ENCODE measurements at places on chromosomes 11 and 22.

DNA sequence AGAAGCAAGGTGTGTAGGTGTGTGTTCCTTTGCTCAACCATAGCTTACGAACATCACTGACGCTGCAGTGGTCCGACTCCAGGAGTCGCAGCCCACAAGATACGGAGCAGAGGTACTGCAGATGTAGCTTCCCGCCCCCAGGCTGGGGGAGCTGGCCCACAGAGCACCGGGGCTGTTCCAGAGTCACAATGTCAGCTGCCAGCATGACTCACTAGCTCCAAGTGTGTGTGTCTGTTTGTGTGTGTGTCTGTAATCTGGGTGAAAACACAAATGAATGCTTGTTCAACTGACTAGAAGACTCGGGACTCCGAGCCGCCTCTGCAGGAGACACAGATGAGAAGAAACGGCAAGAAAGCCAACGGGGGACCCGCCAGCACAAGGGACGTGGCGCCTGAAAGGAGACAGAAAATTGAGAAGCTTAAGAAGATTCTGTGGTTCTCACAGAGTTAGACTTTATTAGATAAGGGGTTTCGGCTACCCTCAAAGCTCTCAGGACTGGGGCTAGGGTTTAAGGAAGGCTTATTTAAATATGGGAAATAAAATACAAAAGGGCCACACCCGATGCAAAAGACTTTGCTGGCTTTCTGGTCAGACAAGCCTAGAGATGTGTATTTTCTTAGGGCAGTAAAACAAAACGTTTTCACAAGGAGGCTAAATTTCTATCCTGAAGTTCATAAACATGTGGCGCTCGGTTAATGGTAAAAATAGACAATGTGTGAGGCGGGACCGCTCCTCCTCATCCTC is 10.7 kb downstream of the VSIG10L2 start:
- no peak for DNase-seq

GRCh38 chr11:77525455-77526091 is 51.7 kb upstream of the PAK1 start:
- no peak for DNase-seq

- DNase-seq: no peak
Observed at GRCh38 chr22:48237466-48238283, 1475.2 kb downstream of the TBC1D22A start.

- DNase-seq: no peak
Observed at GRCh38 chr11:117381481-117382387, 54.1 kb downstream of the CEP164 start.

DNA sequence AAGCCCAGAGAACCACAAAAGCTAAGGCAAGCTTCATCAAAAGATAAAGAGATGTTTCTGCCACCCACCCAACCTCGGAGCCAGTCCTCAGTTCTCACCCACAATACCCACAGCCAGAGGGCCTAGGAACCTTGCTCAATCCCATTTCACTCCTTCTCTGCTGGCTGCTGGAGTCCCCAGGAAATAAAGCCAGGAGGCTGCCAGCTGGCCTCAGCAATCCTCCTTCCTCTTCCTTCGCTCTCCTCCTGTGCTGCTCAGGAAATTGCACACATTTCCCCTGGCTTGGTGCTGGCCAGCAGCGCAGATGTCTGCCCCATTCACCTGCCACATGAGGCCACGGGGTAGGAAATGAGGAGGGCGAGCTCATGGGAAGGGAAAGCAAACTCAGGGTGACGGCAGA is 91.8 kb upstream of the LDLRAD3 start:
- no peak for DNase-seq

DNA sequence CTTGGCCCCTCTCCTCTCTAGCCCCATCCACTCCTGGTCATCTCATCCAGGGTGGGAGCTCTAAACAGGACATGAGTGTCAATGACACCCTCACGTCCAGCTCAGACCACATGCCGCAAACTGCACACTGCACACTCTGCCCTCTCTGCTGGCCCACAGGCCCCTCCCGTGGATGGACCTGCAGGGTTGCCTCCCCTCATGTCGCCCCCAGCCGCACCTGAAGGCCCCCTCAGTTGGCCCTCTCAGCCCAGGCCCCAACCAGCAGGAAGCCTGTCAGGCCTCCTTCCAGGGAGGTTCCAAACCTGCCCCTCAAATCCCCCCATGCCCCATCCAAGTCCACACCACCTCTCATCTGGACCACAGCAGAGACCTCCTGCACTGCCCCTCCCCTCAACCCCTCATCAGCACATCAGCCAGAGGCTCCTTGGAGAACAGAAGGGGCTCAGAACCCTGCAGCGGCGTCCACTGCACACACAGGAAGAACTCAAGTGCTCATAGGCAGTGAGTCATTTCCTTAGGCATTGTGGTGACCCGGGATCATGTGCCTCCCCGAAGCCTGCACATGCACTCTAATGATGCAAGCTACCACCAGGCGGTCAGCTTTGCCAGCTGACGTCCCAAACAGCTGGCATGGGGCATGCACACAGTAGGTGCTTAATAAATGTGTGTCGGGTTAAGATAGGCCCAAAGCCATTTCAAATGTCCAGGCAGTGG is 12.9 kb upstream of the CDKN1C start:
- DNase-seq: peak; percentile 30

DNA sequence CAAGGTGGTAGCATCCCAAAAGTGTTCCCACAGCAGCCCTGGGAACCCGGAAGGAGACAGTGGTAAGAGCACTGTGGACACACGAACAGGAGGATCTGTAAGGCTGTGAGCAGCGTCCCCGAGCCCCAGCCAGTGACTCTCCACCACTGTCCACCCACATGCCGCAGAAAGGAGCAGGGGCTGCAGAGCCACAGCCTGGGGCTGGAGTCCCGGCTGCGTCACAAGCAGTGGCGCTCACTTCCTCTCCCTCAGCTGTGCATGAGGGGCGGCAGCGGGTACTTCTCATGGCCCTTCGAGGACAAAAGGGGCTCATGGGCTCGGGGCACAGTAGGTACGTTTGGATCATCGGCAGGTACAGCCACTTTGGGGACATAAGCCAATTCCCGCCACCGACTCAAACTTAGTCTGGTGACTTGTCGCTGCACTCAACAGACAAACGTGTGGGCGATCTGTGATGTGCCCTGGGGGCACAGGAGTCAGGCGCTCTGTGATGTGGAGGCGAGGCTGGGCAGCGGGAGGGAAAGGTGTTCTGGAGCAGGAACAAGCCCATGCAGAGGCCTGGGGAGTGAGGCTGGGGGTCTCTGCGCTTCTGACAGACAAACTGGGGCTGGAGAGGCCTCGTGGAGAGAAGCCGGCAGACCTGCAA is 68.5 kb downstream of the SCUBE1 start:
- DNase-seq: no peak

DNA sequence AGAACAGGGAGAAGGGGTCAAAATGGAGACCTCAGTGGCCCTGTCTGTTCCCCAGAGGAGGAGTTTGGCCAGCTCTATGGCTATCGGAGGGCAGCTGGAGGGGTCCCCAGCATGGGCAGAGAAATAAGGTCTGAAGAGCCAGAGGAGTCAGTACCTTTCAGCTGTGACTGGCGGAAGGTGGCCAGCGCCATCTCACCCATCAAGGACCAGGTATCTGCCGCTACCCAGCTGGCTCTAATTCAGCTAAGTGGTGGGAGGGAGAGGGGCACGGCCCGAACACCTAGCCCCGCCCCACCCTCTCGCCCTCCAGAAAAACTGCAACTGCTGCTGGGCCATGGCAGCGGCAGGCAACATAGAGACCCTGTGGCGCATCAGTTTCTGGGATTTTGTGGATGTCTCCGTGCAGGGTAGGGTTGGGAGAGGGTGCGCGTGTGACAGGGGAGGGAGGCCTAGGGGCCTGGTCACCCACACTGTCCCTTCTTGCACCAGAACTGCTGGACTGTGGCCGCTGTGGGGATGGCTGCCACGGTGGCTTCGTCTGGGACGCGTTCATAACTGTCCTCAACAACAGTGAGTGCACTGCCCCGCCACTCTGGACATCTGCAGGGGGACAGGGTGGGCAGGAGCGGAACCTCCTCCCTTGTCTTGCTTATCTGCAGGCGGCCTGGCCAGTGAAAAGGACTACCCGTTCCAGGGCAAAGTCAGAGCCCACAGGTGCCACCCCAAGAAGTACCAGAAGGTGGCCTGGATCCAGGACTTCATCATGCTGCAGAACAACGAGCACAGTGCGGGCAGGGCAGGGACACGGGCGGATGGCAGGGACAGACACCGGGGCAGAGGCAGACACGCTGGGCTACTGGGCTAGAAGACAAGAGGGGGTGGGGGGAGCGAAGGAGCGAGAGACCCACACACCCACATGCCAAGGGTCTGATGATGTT is 2.8 kb downstream of the CTSW start:
- DNase-seq: no peak

- DNase-seq: no peak
Observed at GRCh38 chr22:40401981-40402406, 31.6 kb downstream of the SGSM3 start.

DNA sequence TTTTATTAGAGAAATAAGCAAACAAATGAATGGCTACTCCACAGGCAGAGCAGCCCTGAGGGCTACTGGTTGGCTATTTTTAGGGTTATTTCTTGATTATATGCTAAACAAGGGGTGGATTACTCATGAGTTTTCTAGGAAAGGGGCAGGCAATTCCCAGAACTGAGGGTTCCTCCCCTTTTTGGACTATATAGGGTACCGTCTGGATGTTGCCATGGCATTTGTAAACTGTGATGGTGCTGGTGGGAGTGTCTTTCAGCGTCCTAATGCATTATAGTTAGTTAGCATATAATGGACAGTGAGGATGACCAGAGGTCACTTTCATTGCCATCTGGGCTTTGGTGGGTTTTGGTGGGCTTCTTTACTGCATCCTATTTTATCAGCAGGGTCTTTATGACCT is 19.2 kb downstream of the SLC22A6 start:
- no peak for DNase-seq

DNA sequence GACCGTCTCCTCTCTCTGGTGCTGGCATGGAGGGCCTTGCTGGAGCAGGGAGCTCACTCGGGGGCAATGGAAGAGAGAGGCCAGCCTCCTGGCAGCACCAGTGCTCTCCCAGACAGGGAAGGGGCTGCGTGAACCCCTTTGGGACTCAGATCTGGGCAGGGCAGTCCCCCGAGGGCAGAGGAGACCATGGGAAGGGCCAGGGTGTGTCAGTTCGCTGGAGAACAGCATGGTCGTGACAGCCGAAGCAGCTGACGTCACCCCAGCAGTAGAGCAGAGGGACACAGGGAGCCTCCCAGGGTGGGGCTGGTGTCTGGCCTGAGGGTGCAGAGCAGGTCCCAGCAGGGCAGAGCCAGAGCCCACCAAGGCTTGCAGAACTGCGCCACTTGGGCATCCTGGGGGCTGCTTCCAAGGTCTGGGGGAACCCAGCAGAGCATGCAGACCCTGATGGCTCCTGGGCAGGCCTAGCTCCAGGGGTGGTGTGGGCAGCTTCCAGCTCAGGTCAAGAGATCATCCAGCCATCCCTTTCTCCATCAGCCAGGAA is 71.0 kb upstream of the KCNQ1OT1 start:
- DNase-seq: no peak

DNA sequence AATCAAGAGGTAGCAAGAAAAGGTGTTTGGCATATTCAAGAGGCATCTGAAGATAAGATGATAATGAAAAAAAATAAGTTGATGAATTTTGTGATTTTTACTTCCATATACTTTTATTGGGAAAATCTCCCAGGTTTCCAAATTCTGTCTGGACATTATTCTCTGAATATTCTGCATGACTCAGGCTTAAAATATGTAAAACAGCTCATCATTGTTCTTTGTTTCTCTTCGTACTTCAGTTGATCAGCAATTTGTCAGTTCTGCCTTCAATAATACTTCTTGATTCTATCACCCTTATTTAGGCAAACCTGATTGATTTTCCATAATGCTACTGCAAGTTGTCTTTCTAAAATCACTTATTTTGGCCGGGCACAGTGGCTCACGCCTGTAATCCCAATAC is 30.2 kb downstream of the GTF2H1 start:
- DNase-seq: no peak

- no peak for DNase-seq
Observed at GRCh38 chr11:109853156-109853776, 239.9 kb upstream of the ZC3H12C start.

DNA sequence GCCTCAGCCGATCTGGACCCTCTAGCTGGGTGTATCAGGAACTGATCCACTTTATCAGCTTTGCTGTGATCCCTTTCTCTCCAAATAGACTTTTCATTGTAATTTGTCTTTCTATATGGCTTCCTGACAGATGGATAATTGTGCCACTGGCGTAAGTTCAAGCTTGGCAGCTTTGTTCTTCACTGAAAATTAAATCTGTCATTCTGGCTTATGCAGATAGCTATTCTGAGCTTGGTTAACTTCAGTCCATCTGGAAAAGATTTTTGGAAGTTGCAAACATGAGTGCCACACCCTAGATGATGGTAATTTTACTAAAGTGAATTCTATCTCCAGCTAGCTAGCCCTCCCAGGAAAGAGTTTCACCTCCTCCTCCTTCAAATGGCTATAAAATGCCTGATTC is 8.1 kb downstream of the OR5A2 start:
- DNase-seq: no peak

GRCh38 chr11:44176546-44177213 is 81.2 kb downstream of the EXT2 start:
- DNase-seq: no peak

DNA sequence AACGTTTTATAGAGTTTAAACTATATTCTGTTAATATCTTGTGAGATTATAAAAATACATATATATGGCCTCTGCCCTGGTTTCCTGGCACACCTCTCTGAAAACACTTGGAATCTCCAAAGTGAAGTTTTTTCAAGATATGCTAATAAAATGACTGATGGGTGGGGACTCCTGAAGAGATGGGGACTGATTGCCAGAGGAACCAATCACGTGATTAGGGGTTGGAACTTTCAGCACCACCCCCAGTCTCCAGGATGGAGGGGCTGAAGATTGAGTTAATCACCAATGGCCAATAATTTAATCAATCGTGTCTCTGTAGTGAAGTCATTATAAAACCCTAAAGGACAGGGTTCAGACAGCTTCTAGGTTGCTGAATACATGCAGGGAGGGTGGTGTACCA is 37.4 kb downstream of the C11orf71 start:
- no peak for DNase-seq

GRCh38 chr11:10916665-10917064 is 58.8 kb upstream of the ZBED5 start:
- no peak for DNase-seq

DNA sequence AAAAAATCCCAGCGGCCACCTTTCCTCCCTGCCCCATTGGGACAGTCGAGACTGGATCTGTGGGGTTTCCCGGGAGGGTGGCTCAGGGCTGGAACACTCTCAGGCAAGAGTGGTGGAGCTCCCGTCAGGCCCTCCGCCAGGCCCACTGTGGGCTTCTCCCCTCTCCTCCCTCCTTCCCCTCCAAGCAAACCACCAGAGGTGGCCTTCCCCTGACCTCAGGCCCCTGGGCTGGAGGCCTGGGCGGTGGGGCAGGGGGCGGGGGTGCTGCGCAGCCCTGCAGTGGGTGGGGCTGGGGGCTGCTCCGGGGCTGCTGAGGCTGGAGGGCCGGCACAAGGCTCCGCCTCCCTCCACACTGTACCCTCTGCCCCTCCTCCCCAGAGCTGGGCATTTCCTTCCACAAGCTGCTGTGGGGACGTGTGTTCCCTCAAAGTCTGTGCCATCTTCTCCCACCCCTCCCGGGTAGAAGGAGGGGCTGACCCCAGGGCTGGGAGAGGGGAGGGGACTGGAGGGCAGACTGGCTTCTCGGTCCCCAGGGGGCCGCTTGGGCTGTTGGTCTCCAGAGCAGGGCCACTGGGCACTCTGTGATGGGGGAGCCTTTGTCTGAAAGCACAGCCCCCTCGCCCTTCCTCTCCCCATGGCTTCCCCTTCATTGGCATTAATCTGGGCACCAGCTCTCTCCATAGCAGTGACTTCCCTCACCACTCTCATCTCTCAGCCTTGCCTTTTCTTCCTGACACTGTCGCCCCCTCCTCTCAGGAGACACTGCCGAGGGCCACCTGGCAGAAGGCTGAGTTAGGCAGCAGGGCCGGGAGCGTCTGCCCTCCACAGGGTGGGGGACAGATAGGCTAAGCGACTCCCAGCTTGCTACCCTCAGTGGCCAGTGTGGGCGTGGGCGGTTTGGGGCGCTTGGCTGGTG is 7.1 kb downstream of the RCOR2 start:
- no peak for DNase-seq

Data from activated CD4-positive, alpha-beta T cell treated with anti-CD3 and anti-CD28 coated beads, Interleukin-2, amount 50 U/mL, for 24 hours (primary cell).